ENCODE measurements at places on chromosomes 13 and 19. TPM values are rescaled to one million over a fixed set of nuclear protein-coding genes. Genes with fewer than 3 reads are reported as not detected.

DNA sequence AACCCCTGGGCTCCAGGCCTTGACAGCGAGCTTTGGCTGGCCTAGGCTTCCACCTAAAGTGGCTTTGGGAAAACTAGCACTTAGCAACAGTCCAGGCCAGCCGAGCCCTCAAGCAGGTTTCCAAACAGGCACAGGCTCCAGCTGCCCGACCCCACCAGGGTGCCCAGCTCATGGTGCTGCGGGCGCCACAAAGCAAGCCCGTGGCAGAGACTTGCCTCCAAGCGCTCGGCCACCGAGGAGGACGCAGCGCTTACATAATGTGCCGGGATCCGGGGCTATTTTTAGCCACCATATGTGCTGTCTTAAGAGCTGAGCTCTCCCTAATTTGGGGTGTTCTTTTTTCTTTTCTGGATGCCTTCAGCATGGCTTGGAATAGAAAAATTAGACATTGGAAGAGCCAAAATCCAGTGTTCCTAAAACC, 56.1 kb upstream of the F7 start:
- DNase-seq = peak; percentile 70

GRCh38 chr13:95784900-95785290, 108.0 kb downstream of the DNAJC3 start:
- no peak for DNase-seq

DNA sequence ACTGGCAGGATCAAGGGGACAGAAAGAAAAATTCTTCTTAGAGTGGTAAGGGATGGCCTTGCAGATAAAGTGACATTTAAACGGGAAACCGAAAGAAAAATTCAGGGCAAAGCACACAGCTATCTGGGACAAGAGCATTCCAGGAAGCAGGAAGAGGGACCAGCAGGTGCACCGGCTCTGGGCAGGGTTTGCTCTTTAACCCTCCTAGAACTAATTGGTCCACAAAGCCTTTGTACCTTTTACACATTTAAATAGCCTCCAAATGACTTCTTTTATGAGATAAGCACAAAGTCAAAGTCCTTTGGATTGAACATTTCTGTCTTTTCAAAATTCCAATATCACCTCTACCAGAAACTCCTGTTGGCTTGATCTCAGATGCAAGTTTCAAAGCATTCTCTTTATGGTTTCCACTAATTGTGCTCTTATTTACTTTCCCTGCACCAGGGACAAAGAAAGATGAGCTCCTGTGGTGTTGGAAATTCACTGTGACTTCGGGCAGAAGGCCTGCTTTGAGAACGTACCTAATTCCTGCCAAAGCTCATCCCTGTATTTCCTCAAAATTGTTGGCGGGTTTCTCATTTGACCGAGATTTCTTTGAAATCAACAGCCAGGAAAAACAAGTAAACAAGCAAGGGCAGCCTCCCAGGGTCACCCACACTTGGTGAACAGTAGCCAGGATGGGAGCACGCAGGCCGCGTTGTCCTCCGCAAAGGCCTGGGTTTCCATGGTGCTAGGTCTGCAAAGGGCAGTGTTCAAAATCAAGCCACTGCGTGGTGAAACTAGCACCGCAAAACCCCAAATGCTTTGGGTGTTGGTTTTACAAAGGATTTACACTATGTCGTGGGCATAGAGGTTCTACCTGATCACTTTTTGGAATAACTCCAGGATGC, 98.6 kb downstream of the IRS2 start:
- no peak for DNase-seq

- peak; percentile 16 for DNase-seq
These were observed 61.5 kb downstream of the COL4A1 start for GRCh38 chr13:110245416-110245899.

- no peak for DNase-seq
These were observed 32.0 kb upstream of the ITM2B start for GRCh38 chr13:48201044-48201443.

DNA sequence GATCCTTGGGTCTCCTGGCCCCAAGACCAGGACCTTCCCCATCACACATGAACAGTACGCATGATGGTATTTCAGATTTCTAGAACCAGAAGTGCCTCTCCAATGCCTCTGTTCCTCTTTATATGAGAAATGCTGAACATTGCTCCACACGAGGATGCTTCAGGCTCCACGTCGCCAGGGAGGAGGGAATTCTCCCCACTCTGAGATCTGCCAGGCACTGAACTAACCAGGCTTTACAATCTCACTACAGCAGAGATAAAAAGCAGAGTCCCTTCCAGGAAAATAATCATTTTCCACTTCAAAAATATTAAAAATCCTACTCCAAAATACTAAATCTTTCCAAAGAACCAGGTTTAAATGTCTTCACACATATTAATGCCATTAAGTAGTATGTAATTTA, 10.4 kb downstream of the DOCK9 start:
- DNase-seq = no peak

- DNase-seq = peak; percentile 26
These were observed 31.5 kb downstream of the ADPRHL1 start for GRCh38 chr13:113421673-113422270.

GRCh38 chr13:33235078-33235477, 50.5 kb downstream of the STARD13 start:
- no peak for DNase-seq

DNA sequence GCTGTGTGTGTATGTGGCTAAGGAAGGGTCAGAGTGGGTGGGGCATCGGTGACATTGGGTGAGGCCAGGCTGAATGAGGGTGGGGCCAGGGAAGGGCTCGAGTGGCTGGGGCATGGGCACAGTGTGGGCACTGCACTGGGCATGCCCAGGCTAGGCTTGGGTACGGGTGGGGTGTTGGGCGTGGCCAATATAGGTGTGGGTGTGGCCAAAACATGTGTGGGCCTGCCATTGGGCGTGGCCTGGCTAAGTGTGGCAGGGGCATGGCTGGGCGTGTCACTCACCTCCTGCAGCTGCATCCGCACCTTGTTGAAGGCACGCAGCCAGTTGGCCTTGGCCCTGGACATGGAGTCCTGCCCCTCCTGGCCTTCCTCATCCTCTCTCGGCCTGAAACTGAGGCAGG, 33.2 kb downstream of the UNC13A start:
- no peak for DNase-seq

GRCh38 chr19:23283925-23284324, 33.7 kb upstream of the ZNF724 start:
- peak; percentile 43 for DNase-seq

DNA sequence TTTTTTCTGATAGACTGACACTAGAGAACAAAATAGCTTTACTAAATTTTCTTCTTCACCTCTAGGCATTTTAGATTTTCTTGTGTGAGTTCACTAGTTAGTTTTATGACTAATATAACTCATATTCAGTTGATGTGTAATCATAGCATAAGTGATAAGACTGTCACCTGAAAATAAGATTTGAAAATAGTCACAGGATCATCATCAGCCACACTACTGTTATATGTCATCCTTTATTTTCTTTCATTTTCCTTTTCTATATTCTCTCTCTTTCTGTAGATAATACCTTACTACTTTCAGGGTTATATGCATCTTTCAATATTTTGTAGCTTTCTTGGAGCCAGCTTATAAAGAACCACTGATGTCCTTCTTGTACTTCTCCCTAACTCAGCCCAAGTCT, 292.6 kb downstream of the TDRD3 start:
- no peak for DNase-seq

GRCh38 chr13:61960981-61961380, 545.3 kb upstream of the PCDH20 start:
- DNase-seq = no peak

DNA sequence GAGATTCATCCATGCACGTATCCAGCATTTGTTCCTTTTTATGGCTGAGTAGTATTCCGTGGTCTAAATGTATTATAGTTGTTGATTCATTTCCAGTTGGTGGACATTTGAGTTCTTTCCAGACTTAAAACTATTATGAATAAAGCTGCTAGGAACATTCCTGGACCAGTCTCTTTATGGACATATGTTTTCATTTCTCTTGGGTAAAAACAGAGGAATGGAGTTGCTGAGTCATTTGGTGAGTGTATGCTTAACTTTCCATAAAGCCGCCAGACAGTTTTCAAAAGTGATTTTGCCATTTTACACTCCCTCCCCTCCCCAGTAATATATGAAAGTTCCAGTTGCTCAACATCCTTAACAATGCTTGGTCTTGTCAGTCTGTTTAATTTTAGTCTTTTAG, 116.4 kb downstream of the TSHZ3 start:
- DNase-seq = no peak

DNA sequence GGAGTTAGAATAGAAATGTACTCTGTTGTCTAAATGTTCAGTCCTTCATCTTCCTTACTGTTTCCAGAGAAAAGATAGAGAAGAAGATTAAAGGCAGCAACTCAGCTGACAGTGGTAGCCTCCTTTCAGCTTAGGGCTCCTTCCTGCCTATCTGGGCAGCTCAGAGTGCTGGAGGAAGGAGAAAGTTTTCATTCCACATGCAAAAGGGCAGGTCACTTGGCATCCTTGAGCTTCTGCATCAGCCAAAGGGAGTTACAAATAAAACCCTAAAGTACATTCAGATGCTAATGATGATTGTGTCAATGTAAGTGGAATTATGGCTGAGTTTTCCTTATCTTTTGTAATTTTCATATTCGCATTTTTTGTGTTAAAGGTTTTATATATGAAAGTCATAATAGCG, 58.9 kb downstream of the ESD start:
- no peak for DNase-seq

Gene SPACA4
- total RNA-seq = not detected

Gene SYNGR4
- total RNA-seq = not detected

Gene OLFM2
- total RNA-seq = 0.67 TPM

Gene ZNF665
- 0.68 TPM for total RNA-seq

Gene C5AR1
- total RNA-seq = 21.7 TPM

Gene KLHL1
- total RNA-seq = not detected

Gene ADGRE3
- total RNA-seq = not detected

Gene SLITRK6
- 0.42 TPM for total RNA-seq
